SJSA1 (cell line): ENCODE measurements at places on chromosomes 7 and 10. TPM values are rescaled to one million over a fixed set of nuclear protein-coding genes. Genes with fewer than 3 reads are reported as not detected.

GRCh38 chr7:89495704-89496103 lies 658.6 kb upstream of the STEAP1 start:
- H3K27ac ChIP-seq, result no peak overlapping the region
- H3K4me1 ChIP-seq, result no peaks in the 10 kb centered on the region
- no peaks in the 10 kb centered on the region for H3K36me3 ChIP-seq
- no peak overlapping the region for H3K4me3 ChIP-seq

DNA sequence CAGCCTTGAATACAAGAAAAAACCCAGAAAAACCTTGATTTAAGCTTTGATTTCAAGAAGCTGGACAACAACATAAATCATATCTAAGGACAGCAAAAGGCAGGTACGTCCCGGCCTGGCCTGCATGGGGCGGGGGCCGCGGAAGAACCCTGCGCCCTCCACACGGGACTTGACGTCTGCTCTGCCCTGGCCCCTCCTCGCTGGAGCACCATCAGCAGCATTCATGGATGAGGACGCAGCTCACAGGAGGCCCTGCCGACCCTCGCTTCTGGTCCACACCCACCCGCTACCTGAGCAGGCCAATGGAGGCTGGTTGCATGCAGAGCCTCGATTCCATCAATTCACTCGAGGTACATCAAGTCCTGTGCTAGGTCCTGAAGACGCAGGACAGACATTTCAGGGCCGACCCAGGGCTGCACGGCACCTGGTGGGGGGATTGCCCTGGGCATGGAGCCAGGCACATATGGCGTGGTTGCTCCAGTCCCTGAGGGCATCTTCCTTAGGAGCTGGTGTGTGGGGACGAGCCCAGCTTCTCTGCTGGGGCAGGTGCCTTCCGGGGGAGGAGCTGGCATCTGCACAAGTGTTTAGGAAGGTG lies 63.1 kb upstream of the NKX6-2 start:
- H3K4me1 ChIP-seq, result no peaks in the 10 kb centered on the region
- H3K4me3 ChIP-seq, result no peak overlapping the region

- H3K36me3 ChIP-seq, result no peaks in the 10 kb centered on the region
- no peaks in the 10 kb centered on the region for H3K4me1 ChIP-seq
- H3K27me3 ChIP-seq, result no peaks in the 10 kb centered on the region
- H3K4me3 ChIP-seq, result no peak overlapping the region
These were observed 14.6 kb downstream of the AMZ1 start for GRCh38 chr7:2702594-2702957.

DNA sequence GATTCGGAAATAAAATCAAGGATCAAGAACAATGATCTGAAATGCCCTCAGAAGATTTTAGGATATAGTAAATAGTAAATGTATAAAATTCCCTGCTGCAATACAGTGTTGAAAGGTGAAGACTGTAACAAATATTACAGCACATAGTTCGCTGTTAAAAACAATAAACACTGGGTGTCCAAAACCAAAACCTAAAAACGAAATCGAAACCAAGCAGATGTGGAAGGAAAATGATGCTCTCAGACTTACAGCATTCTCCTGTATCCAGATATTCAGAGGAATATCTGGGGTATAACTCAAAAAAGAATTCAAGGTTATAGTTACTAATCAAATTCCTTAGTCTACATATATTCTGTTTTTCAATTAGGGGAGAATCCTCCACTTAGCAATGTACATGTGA lies 708.1 kb upstream of the PCDH15 start:
- DNase-seq, result no peak
- H3K36me3 ChIP-seq, result no peaks in the 10 kb centered on the region
- H3K4me1 ChIP-seq, result no peaks in the 10 kb centered on the region
- H3K4me3 ChIP-seq, result peak overlapping the region; percentile 12; the same call in 1 of the 2 replicates
- H3K27ac ChIP-seq, result no peak overlapping the region

CCL24 gene
- total RNA-seq, result 0.45 TPM in 1 of 2 replicates, not detected in the other

GRCh38 chr10:23696476-23696875 lies 257.6 kb downstream of the OTUD1 start:
- H3K27ac ChIP-seq, result no peak overlapping the region
- DNase-seq, result no peak
- H3K4me3 ChIP-seq, result no peak overlapping the region
- H3K36me3 ChIP-seq, result no peaks in the 10 kb centered on the region

DNA sequence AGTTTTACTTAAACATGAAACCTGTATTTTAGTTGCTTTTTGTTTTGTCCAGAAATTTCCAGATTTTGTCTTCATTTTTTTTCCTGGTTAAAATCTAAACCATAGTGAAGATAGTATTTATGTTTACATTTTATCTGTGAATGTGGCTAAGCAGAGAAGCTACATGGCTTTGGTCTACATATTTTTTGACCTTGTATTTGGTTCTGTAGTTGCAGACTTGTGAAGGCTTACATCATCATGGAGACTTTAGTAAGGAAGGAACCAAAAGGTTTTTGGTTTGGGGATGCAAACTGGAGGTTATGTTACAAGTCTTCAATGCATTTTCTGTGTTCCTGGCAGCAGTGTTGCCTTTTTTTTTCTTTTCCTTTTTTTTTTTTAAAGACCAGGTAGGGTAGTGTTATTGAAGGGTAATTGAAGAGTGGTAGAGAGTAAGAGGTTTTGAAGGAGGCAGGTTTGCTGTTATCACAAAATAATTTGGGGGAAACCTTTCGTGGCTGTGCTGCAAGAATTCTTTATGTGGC lies 30.9 kb upstream of the VDAC2 start:
- no peaks in the 10 kb centered on the region for H3K4me1 ChIP-seq
- H3K4me3 ChIP-seq, result no peak overlapping the region
- no peaks in the 10 kb centered on the region for H3K27me3 ChIP-seq

ELAPOR2 gene
- 0.89 TPM in 1 of 2 replicates, not detected in the other for total RNA-seq

DNA sequence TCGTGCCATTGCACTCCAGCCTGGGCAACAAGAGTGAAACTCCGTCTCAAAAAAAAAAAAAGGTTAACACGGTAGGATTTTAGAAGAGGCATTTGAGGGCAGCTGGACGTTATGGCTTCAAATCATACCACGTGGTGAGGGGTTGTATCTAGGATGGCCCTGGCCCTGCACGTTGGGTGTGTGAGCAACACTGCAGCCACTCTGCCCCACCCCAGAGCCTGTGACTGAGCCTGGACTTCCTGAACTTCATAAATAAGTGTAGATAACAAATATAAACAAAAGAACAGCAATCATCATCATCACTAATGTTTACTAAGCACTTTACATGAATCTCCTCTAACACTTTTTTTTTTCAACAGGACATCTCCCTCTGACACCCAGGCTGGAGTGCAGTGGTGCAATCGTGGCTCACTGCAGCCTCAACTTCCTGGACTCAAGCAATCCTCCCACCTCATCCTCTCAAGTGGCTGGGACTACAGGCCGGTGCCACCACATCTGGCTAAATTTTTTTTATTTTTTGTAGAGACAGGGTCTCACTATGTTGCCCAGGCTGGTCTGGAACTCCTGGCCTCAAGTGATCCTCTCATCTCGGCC lies 169.5 kb upstream of the FRMD4A start:
- H3K27me3 ChIP-seq, result no peaks in the 10 kb centered on the region
- no peak overlapping the region for H3K4me3 ChIP-seq
- no peaks in the 10 kb centered on the region; the same call in 1 of the 2 replicates for H3K4me1 ChIP-seq
- no peaks in the 10 kb centered on the region for H3K36me3 ChIP-seq
- H3K27ac ChIP-seq, result no peak overlapping the region
- DNase-seq, result no peak

- H3K27ac ChIP-seq, result no peak overlapping the region
- peaks cover 28% of the 10 kb centered on the region for H3K4me1 ChIP-seq
- no peaks in the 10 kb centered on the region for H3K27me3 ChIP-seq
- no peak for DNase-seq
- H3K4me3 ChIP-seq, result no peak overlapping the region
These were observed 39.0 kb downstream of the SEMA3C start for GRCh38 chr7:80879849-80880248.

- no peak overlapping the region for H3K27ac ChIP-seq
- H3K4me1 ChIP-seq, result peaks cover 75% of the 10 kb centered on the region
- H3K36me3 ChIP-seq, result 0 out of 2 replicates have a peak, but pooled peaks cover 11% of the 10 kb centered on the region
- H3K27me3 ChIP-seq, result no peaks in the 10 kb centered on the region
- no peak for DNase-seq
These were observed 15.6 kb downstream of the RGS10 start for GRCh38 chr10:119526621-119527592.

PDE6C gene
- total RNA-seq, result not detected in 2 replicates

MMD2 gene
- not detected in 2 replicates for total RNA-seq

SPOCK2 gene
- total RNA-seq, result not detected in 2 replicates

ASB15 gene
- total RNA-seq, result 1.0 and 1.4 TPM in 2 replicates

ZCCHC24 gene
- 9.2 and 10.4 TPM in 2 replicates for total RNA-seq

- H3K4me1 ChIP-seq, result no peaks in the 10 kb centered on the region
- no peaks in the 10 kb centered on the region for H3K27me3 ChIP-seq
- no peak overlapping the region for H3K27ac ChIP-seq
- H3K36me3 ChIP-seq, result no peaks in the 10 kb centered on the region
- H3K4me3 ChIP-seq, result no peak overlapping the region
These were observed 785.7 kb downstream of the CNTNAP2 start for GRCh38 chr7:146902266-146902665.

- H3K4me1 ChIP-seq, result no peaks in the 10 kb centered on the region
- H3K36me3 ChIP-seq, result peaks cover 4% of the 10 kb centered on the region; the same call in 1 of the 2 replicates
- no peak overlapping the region for H3K27ac ChIP-seq
- H3K4me3 ChIP-seq, result no peak overlapping the region
- no peak for DNase-seq
- no peaks in the 10 kb centered on the region for H3K27me3 ChIP-seq
These were observed 31.1 kb downstream of the POT1 start for GRCh38 chr7:124898531-124898930.

DNA sequence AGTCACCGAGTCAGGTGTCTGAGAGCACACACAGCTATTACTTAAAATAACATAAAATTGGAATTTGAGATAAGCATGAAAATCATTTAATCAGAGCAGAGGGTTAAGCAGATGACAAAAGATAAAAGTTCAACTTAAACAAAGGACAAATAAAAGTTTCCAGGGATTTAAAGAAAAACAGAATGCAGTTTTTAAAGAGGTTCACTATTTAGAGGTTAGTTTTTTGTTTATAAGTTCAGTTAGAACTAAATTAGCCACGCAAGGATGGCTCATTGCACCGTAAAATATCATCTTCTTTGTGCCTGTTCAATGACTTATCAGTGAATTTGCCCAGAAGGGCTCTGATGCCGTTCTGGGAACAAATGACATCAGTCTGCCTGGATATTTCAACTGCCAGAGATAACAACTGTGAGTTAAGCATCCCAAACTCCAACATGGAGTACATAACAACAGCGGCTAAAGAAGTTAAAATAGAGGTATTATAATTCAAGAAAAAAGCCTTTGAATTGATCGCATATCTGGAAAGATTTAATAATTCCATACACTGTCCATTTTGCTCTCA lies 107.8 kb downstream of the ANK3 start:
- no peak for DNase-seq
- H3K4me1 ChIP-seq, result peaks cover 13% of the 10 kb centered on the region
- H3K27ac ChIP-seq, result no peak overlapping the region
- no peaks in the 10 kb centered on the region for H3K27me3 ChIP-seq

WIPF3 gene
- not detected in 2 replicates for total RNA-seq

DNA sequence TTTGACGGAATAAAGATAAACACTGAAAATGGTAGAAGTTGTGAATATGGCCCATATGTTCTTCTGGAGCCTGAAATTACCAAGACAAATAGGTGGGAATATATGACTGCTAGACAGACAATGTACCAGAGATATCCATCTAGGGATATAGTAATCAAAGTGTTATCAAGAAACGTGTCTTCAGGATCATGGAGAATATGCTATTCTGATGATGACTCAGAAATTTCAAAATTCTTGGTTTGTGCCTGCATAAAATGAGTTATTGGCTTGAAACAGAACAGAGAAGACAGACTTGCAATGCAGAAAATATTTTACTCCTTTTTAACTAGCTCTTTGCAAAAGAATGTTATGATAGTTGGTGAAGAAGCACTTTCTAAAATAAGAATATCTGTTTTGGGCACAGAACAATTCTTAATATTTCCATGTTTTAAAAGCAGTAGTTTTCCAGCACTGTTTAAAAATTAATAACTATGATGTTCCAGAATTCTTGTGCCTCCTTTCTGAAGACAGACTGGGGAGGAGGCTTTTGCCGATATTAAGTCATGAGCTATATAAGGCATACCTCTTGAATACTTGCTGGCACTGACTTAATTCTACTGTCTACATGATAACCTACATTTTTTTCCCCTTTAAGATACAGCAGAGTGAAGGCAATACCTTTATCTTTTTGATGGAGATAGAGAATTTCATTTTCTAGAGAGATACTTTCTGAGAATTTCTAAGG lies 34.4 kb upstream of the CABCOCO1 start:
- H3K4me1 ChIP-seq, result peaks cover 46% of the 10 kb centered on the region
- no peaks in the 10 kb centered on the region for H3K36me3 ChIP-seq
- no peaks in the 10 kb centered on the region for H3K27me3 ChIP-seq
- DNase-seq, result no peak
- no peak overlapping the region for H3K4me3 ChIP-seq

NUDT13 gene
- 0.31 and 0.50 TPM in 2 replicates for total RNA-seq

DNA sequence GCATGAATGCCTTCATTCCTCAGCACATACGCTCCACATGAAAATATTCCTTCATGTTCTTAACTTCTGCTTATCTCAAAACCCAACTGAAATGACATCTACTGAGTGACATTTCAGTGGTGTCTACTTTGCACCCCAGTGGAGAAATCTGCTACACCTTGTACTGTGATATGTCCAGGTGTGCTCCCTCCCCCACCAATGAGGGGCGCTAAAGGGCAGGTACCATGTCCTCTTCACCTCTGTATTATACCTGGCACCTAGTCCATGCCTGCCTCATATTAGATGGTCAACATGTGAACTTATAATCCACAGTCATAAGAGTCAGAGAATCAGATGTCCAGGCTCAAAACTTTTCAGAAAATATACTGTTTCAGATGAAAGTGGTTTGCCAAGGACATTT lies 2.1 kb downstream of the PAXIP1 start:
- H3K4me3 ChIP-seq, result no peak overlapping the region
- H3K4me1 ChIP-seq, result peaks cover 12% of the 10 kb centered on the region
- no peak for DNase-seq
- peaks cover 41% of the 10 kb centered on the region for H3K36me3 ChIP-seq

DNA sequence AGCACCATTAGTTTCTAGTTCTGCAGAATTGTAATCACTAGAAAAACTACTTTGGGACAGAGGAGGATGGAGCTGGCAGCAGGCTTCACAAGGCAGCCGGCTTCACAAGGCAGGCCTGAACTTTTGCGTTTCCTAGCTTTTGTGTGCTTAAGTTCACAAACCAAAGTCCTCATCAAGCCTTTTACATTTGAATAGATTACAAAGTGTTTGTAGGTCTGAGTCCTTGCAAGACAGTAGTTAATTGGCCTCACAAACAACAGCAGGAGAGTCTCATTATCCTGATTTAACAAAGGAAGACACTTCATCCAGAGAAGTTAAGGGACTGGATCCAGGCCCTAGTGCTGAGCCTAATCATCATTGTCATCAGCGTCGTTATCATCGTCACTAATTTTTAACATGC lies 147.8 kb upstream of the AUTS2 start:
- no peak for DNase-seq
- no peaks in the 10 kb centered on the region for H3K27me3 ChIP-seq
- H3K36me3 ChIP-seq, result no peaks in the 10 kb centered on the region
- H3K4me1 ChIP-seq, result no peaks in the 10 kb centered on the region

TMEM213 gene
- total RNA-seq, result not detected in 2 replicates
